CD4-positive, alpha-beta T cell treated with Interleukin-6 for 4 hours (primary cell): ENCODE measurements at places on chromosomes 16 and 17.

- DNase-seq, result peak; percentile 52
Measured at GRCh38 chr17:7173687-7174602, 5.2 kb downstream of the ASGR1 start.

DNA sequence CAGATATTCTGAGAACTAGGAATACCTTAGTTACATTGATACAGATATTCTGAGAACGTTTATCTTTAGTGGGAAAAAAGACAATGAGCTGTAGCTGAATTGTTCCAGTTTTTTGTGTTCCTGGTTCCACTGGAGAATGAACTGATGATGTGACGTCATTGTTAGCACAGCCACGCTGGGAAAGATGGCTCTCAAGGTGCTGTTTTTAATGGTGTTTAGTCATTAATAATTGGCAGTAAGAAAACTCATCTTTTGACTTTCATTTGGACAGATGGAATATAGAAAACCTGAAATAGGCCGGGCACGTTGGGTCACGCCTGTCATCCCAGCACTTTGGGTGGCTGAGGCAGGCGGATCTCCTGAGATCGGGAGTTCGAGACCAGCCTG is 10.4 kb downstream of the FOXK2 start:
- DNase-seq, result no peak

DNA sequence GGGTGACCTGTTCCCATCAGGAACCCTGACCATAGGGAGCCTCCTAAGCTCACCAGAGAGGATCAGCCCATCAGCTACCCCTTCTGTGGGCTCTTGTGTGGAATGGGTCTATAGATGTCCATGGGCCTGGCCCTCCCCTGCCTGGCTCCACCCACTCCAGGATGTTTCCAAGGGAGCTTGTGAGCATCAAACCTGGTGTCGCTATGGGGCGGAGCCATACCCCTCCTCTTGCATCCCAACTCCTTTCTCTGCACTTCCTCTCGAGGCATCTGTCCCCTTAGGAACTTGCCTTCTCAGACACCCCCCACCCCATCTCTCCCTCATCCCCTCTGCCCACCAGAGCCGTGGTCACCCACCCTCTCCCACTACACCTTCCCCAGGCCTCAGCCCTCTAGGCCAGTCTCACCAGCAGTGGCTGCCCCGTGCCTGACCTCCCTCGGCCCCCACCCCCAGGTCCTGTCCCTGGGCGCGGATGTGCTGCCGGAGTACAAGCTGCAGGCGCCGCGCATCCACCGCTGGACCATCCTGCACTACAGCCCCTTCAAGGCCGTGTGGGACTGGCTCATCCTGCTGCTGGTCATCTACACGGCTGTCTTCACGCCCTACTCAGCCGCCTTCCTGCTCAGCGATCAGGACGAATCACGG is 10.4 kb downstream of the KCNH6 start:
- DNase-seq, result no peak

DNA sequence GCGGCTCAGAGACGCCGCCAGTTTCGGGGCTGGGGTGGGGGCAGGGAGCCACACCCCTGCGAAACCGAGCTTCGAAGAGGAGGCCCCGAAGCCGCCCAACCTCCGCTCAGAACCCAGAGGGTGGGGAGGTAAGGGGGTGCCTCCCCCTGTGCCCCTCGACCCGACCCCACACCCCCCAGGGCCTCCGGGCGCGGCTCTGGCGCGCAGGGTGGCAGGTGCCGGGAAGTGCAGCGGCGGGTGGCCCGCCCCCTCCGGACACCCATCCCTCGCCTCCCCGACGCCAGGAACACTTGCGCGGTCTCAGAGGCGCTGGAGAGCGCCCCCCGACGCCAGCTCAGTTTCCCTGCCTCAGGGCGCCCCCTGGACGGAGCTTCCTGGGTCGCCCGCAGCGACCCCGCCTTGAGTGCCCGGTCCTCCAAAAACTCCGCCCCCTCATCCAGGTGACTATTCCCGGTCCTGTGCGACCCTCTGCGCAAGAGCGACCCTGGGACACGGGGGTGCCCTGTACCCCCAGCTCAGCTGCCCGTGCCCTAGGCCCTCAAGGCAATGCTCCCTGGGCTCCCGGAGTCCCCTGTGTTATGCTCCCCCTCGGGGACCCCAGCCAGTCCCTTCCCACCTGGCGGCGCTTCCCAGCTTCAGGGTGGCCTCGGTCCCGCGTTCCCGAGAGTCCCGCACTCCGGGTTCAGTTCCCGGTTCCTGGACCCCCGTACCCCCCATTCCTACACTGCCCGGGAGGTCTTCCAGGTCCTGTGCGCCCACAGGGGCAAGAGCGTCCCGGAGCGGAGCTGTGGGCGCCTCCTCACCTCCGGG is 562 bp downstream of the PPL start:
- DNase-seq, result no peak

DNA sequence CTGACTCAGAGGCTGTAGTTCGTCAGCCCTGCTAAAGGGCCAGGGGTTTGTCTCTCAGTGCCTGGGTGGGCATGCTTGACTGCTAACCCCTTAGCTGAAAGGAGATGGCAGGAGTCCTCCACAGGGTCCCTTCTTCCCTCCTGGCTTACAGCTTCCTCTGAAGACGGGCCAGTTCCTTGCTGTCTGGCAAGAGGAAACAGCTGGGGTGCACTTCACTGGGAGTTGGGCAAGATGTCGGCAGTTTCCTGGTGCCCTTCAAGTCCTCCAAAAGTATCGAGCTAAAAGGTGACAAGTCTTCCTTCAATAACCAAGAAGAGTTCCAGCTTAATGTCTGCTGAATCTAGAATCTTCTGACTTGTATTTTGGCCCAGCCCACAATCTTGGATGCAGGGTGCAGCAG is 23.4 kb downstream of the NUP85 start:
- DNase-seq, result no peak

- DNase-seq, result no peak
Measured at GRCh38 chr17:20235747-20236146, 226.6 kb downstream of the SPECC1 start.

DNA sequence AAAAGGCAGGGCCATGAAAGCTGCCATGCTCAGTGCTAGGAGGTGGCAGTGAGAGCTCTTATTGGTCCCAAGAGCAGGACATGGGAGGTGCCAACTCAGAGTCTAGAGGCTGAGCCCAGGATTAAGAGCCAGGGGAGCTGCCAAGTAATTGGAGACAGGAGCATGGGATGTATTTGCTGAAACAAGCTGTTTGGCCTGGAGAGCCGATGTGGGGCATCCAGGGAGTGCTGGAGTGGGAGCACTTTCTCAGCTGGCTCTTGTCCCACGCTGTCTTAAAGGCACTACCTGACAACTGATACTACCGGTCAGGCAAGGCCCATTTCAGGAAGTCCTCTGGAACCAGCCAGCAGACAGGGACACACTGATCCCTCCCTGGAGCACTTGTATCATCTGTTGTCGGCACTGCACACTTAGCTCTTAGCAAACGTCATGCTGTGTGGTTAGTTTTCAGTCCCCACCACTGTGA is 19.3 kb downstream of the ANKFN1 start:
- DNase-seq, result no peak

DNA sequence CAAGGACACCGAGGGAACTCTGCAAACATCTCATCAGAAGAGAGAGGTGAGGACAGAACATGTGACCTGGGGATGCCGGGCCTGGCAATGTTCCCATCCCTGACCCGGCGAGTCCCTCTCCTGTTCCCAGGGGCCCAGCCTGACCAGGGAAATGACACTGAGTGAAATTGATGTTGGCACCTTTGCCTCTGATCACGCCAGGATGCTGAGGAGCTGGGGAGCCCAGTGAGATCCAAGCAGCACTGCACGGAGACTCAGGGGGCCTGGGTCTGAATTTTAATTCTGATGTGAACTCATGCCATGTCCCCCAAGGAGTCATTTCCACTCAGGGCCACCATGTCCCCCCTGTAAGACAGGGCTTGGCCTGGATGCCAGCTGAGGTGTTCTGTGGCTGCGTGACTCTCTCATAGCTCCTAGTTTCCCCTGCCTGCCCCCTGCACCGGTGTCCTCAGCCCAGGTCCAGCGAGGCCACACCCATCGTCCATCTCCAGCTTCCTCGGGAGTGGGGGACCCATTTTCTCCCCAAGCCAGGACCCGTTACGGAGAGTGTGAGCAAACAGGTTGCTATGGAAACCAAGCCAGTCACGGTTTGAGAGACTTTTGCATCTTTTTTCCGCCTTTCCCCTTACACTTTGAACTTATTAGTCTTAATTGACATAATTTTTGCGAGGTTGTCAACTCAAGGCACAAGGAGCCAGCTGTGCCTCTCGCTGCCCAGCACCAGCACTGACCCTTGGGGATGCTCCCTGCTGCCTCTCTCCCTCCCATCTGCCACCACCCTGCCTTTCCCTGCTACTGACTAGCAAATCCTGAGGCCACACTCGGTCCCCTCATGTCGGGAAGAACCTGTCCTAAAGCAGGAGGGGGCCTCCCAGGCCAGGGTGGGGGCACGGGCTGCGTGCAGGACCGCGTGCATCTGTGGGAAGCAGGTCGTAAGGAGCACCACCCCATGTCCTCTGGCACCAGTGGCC is 150.0 kb downstream of the SDK2 start:
- no peak for DNase-seq

DNA sequence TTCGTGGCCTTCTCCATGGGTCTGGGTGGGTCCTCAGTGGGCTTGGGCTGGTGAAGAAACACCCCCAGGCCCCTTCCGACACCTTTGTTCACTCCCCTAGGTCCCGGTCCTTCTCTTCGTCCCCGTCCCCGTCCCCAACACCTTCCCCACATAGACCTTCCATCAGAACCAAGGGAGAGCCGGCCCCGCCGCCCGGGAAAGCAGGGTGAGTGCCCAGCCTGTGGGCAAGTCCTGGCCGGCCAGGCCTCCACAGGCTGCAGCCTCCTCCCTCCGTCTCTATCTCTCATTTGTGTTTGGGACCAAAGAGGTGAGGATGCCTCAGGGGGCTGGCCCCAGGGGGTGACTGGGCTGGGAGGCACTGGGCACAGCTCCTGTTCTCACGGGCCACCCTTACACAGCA is 14.5 kb upstream of the IL17C start:
- no peak for DNase-seq

DNA sequence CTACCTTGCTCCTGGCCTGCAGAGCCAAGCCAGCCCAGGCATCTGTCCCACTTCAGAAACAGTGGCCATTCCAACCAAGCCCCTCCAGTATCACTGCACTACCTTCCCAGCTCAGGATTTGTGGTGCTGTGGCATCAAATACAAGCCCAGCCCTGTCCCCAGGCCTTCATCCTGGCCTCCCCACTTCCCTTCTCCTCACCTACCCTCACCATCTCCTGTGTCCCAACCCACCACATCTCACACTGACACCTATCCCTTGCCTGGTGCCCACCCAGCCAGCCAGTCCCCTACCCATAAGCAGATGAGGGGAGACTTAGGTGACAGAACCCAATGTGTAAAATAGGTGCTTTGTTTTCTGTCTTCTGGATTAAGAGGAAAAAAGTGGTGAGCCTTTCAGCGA is 66.0 kb upstream of the CDH5 start:
- no peak for DNase-seq

DNA sequence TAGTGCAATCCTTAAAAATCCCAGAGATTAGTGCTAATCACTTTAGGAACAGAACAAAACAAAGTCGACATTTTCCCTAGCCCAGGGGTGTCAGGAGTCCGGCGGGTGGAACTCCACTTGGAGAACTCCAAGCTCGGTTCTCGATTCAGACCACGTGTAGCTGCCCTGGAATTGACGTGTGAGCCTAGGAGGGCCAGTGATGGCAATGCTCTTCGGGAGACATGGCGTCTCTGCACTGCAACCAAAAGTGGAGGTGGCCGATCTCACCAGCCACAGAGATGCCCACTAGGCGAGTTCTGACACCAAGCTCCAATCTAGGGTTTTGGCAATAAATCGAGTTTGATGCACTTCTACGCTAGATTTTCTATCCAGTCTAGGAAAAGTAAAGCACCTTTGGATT is 17.6 kb downstream of the MAP1LC3B start:
- no peak for DNase-seq

GRCh38 chr16:50862818-50863643 is 121.1 kb downstream of the CYLD start:
- DNase-seq, result no peak

DNA sequence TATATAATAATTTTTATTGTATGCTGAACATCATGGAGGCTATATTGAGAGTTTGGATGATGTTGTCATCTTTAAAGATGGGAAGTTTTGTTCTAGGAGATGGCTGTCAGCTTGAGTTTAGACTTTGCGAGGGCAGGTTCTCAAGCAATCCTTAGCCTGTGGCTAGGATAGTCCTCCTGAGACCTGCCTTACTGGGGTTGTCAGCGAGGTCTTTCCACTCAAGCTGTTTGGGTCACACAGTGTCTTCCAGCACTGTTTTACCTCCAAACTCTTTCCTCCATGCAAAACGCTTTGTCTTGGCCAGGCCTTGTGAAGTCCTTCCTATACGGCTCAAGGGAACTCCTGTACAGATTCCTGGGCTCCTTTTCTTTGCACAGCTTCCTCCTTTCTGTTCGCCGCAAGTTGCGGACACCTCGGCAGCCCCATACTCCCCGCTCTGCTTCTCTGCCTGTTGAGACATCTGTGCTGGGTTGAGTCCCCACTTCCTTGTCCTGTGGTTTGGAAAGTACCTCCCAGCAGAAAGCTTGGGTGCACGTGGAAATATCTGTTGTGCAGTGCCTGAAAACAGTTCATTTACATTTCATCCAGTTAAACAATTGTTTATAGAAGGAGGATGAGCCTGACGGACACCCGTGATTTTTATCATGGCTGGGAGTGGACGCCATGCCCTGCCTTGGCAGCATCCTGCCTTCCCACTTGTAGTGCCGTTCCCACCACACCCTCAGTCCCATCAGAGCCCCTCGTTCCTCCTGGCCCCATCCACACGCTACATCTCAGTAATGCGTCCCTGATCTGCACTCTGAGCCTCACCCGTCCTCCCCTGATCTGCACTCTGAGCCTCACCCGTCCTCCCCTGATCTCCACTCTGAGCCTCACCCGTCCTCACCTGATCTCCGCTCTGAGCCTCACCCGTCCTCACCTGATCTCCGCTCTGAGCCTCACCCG is 55.0 kb upstream of the CBFA2T3 start:
- peak; percentile 67 for DNase-seq

DNA sequence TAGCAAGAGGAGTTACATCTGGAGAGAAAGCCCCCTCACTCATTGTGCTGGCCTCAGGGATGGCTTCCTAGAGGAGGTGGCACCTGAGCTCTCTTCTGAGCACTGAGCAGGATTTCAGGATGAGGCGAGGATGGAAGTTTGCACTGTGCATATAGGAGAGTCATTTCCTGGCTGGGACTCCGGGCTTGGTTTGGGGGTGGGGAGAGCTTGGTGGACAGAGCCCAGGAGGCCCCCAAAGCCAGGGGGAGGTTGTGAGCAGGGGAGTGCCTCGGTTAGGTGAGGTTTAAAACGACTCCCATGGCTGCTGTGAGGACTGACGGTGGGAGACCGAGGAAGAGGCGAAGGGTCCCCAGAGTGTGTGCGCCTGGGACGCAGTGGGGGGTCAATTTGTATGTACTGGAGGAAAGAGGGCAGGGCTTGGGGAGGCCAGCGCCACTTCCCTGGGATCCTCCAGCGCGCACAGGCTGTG is 1.2 kb downstream of the CAMKK1 start:
- DNase-seq, result no peak

DNA sequence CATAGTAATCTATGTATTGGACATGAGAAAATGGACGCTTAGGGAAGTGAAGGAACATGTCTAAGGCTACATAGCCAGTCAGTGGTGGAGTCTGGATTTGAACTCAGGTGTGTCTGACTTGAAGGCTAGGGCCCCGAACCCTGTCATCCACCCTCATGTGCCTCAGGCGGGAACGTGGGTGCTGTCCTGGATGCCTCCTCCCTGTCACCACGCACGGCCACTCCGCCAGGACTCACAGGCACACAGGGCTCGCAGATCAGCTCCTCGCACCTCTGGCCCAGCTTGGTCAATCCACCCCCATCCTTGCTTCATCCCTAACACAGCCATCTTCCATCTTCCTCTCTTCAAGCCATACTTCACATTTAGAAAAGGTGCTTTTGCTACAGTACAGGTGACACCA is 154.7 kb downstream of the KCNJ12 start:
- no peak for DNase-seq
